ENCODE measurements at places on chromosomes 5 and 9.

- no peak for DNase-seq
Measured at GRCh38 chr5:142878638-142879037, 108.5 kb downstream of the ARHGAP26 start.

- DNase-seq = no peak
Measured at GRCh38 chr9:134190232-134191121, 26.1 kb upstream of the RNU6ATAC start.

DNA sequence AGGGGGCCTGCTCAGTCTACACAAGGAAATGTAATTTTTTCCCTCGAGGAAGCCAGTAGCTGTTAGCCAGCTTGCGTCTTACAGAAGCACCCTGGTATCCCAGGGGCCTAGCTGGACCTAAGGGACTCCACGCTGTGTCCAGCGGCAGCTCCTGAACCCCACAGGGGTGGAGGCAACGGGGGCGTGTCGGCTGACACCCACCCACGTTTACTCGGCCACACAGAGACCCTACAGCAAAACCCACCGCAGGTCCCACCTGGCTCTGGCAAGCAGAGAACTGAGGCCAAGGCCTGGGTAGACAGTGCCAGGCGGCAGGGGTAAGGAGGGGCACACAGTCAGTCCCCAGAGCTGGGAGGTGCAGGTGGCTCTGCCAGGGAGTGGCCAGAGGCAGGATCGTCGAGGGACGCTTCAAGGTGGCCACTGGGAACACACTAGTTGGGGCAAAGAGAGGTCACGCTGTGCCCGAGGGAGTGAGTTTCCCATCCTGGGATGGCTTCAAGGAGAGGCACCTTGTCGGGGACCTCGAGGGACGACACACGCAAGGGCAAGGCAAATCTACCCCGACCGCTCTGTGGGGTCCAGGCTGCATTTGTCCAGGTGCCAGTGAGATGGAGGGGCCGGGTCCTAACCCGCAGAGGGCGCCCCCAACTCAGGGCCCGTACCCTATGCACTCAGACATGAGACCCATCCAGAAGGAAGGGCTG, 20.7 kb downstream of the BRD3OS start:
- DNase-seq = no peak

- no peak for DNase-seq
Measured at GRCh38 chr5:164139423-164139822, 634.0 kb downstream of the MAT2B start.

- no peak for DNase-seq
Measured at GRCh38 chr5:15008476-15008875, 136.9 kb upstream of the ANKH start.

DNA sequence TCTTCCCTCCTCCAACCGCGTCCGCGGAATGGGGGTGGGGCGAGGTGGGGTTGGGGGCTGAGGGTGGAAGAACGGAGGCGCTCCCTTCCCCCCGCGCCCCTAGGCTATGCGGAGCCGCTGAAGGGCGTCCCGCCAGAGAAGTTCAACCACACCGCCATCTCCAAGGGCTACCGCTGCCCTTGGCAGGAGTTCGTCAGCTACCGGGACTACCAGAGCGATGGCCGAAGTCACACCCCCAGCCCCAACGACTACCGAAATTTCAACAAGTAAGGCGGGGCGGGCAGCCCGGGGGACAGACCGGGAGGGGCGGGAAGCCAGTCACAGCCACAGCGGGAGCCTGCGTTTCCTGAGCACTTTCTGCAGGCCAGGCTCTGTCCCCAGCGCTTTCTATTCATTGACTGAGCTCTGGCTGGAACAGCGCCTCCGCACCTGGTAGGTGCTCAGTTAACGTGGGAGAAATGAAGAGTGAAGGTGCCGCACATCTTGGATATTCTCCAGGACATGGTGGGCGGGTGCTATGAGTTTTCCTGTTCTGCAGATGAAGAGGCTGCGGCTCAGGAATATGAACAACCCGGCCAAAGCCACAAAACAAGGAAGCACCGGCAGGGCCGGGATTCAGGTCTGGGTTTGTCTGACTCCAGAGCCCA, 11.3 kb downstream of the MYOZ3 start:
- DNase-seq = no peak

- no peak for DNase-seq
Measured at GRCh38 chr9:116383133-116383532, 229.5 kb downstream of the PAPPA start.

DNA sequence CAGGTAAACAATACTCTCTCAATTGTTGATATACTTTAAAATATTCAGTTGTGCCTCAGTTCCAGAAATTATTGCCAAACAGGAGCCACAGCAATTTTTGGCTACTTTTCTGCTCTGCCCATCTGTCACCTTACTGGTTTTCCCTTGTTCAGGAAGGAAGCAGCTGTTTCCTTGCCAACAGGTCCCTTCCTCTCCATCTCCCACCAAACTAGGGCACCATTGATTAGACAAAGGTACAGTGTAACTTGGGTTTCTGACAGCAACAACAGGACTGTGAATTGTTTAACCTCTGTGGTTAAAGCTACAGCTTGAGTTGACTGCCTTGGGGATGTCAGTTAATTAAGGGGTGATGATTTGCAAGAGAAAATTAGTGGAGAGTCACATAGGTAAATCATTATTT, 76.9 kb downstream of the PIP5K1B start:
- no peak for DNase-seq

DNA sequence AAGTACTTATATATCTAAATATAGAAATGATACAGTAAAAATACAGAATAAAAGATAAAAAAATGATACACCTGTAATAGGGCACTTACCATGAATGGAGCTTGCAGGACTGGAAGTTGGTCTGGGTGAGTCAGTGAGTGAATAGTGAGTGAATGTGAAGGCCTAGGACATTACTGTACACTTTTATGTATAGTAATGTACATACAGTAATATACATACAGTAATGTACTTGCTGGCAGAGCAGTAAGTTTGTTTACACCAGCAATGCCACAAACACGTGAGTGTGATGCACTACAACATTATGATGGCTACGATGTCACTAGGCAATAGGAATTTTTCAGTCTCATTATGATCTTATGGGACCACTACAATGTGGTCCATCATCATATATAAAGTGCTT, 34.2 kb downstream of the SUSD1 start:
- DNase-seq = no peak

DNA sequence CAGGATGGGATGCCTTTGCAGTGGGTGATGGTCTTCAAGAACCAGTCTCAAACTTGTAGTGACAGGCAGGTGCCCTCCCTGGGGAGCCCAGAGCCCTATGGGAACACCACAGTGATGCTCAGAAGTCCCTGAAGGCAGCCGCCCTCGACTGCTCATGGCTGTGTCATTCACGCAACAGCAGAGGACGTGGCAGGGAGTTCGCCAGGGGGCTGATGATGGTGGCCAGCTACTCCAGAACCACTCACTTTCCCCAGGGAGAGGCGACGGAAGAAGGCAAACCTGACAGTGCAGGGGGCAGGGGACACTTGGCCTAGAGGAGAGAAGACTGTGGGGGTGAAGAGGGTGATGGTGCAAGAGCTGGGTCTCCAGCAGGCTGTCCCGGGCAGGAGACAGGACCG, 4.0 kb downstream of the IL13 start:
- no peak for DNase-seq

- DNase-seq = no peak
Measured at GRCh38 chr5:148205044-148205806, 2.4 kb downstream of the SPINK6 start.

- no peak for DNase-seq
Measured at GRCh38 chr9:3852545-3852944, 326.7 kb upstream of the RFX3 start.

- DNase-seq = no peak
Measured at GRCh38 chr9:37784291-37784615, 611 bp downstream of the EXOSC3 start.

DNA sequence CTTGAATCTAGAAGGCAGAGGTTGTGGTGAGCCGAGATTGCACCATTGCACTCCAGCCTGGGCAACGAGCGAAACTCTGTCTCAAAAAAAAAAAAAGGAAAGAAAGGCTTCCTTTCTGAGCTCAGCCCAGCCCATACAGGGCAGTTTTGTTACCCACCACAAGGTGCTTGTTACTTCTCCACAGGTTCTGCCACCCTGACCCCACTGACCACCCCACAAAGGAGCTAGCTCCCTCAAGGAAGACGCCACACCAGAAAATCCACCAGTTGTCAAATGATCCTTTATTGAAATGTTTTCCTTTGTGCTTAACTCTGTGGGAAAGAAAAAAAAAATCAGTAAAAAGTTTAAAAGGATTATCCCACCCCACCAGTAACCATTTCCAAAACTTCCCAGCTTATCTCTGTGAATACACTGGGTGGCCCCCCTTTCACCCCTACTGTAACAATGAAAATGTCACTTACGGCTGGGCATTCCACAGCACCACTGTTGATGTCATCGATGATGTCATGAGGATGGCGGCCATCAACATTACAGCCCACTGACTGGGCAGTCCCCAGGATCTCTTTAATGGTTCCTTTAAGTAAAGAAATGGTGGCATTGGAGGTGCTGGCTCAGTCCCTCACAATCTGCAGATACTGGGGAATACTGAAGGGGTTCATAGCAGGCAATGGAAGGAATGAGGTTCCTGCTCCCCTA, 3.6 kb downstream of the RPL12 start:
- DNase-seq = no peak

DNA sequence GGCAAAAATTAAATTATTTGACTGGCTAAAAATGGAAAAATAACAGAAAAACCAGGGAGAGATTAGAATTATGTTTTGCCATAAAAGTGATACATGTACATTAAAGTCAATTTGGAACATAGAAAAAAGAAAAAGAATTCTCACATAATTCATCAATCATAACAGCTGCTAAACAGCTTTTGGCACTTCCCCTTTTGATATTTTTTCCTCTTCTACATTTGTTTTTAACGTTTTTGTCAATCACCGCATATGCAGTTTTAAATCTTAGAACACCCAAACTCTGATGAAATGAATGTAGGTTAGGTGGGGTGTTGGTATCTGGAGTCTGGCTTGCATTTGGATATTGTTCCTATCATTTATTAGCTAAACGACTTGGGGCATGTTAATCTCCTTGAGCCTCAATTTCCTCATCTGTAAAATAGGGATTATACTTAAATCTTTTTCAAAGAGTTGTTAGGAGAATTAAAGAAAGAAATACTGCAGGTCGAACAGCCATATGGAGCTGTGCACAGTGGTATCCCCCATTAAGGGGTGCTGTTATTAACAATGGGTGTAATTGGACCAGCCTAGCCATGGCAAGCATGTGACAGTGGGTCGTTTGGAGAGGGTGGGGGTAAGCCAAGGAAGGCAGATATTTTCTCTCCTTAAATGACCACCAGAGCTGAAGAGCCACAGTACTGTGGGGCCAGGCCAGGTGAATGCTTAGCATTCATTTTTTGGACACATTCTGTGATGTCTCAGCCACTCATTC, 22.6 kb downstream of the NPR3 start:
- no peak for DNase-seq

DNA sequence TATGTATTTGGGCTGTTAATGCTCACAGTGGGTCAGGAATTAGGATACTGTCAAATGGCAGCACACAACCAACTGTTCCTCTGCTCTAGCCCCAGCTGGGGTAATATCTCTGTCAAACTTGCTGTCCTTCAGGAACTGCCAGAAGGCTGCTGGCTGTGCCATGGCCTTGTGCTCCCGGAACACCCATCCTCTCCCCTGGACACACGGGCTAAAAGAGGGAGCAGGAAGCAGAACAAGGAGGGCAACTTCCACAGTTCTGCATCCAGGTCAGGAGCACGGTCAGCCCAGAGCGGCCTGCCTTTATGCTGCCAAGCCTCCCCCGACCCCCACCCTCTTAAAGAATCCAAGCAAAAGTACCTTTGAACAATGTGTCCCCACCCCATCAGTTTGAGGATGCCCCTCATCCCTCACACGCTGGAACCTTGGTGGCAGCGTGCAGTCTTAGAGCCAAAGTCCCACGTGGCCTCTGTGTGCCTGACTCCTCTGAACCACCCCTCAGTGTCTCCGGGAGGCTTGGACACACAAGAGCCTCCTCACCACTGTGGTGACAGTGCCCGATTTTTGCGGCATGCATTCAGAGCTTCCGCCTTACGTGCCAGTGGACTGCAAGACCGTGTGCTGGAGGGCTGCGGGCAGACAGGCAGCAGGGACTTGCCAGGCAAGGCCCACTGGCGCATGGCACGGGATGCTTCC, 60.8 kb downstream of the PSMB7 start:
- no peak for DNase-seq

- no peak for DNase-seq
Measured at GRCh38 chr9:96495341-96495740, 45.4 kb downstream of the HABP4 start.

- no peak for DNase-seq
Measured at GRCh38 chr5:73938280-73938937, 312.4 kb downstream of the ARHGEF28 start.

DNA sequence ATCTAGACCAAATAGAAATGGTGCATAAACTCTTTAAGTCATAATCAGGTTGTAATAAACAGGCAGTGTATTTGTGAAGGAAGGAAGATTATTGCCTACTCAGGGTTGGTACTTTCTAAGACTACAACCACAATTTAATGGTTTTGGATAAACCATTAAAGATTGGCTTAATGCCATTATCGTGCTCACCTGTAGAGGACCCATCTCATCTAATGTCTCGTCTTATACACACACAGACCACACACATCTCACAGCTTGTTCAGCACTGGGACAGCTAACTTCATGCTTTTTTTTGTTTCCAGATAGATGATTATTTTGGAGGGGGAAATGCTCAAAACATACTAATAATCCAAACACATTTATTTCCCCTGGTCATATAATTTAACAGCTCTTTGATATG, 175.7 kb upstream of the SLC12A2 start:
- DNase-seq = no peak

DNA sequence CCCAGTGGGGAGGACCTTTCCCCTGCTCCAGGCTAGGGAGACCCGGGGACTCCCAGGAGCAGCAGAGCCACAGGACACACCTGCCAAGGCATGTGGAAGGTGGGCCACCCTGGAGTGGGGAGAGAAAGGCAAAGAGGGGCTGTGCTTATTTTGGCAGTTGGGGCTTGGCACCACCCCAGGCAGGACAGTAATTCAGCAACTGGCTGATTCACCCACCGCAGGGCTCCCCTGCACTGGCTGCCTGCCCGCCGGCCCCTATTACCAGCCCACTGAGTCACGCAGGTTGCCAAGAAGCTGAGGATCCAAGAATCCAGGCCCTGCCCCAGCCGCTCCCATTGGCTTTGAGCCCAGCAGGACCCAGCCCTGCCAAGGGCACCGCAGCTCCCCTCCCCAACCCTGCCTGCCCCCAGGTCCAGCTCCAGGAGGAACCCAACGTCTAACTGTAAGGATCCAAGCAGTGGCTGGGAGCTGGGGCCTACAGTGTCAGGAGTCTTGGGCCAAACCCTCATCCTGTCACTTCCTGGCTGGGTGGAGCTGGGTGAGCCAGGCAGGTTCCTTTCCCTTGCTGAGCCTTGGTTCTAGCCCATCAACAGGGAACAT, 14.2 kb upstream of the RALGDS start:
- no peak for DNase-seq

GRCh38 chr9:9216934-9217333, 1395.9 kb downstream of the PTPRD start:
- DNase-seq = no peak

DNA sequence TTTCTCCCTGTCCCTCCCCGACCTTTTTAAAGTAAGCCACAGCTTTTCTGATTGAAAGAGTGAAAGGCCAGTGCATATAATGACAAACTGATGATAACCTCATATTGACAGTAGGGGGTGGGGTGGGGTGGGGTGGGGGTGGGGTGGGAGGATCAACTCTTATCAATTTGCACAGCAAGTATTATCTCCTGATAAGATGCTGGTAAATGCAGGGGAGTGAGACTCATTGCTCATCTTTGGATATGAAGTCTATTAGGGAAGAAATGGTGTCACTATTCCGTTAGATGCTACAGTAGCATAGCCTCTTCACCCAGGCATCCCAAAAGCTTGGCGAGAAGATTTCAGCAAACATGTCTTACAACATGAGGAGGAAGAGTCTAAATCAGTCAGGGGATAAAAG, 38.9 kb upstream of the HMGCS1 start:
- DNase-seq = no peak

- DNase-seq = no peak
Measured at GRCh38 chr9:86413971-86414880, 60.0 kb upstream of the TUT7 start.
